Left renal pelvis (tissue), 4 donors: ENCODE measurements at places on chromosomes 1 and 21.

DNA sequence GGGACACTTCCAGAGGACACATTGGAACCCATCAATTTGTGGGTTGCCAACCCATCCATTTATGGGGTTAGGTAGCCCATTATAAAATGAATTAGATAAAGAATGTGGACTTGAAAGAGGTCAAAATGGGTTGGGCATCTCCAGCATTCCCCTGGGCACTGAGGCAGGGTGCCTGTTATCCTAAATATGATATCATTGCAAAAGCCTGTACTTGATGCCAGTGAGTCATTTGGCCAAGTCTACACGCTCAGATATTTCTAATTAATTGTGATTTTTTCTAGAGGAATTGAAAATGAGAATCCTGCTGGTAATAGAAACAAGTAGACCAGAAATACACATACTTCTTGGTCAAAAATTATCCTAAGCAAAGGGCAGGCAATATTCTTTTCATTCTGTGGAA, 21.9 kb upstream of the NBL1 start:
- DNase-seq: no peak

- no peak for DNase-seq
Observed at GRCh38 chr1:109910963-109911798, 532 bp downstream of the CSF1 start.

DNA sequence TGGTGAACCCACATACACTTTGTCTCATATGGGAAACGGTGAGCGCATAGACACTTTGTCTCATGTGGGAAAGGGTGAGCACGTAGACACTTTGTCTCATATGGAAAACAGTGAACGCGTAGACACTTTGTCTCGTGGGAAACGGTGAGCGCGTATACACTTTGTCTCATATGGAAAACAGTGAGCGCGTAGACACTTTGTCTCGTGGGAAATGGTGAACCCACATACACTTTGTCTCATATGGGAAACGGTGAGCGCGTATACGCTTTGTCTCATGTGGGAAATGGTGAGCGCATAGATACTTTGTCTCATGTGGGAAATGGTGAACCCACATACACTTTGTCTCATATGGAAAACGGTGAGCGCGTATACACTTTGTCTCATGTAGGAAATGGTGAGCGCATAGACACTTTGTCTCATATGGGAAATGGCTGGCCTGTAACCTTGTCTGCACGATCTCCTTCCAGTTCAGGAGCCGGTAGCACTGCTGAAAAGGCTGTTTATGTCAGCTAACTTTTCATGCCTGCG, 50.7 kb upstream of the TRAPPC10 start:
- DNase-seq: no peak

GRCh38 chr21:28337315-28337714, 655.4 kb downstream of the LTN1 start:
- no peak for DNase-seq
